NCI-H1930 (cell line): ENCODE measurements at places on chromosomes 16 and 17.
A peak's percentile ranks its signal among the peaks of the same experiment; 100 is the strongest.

GRCh38 chr16:15483857-15484256, 49.5 kb downstream of the BMERB1 start:
- DNase-seq, result no peak

DNA sequence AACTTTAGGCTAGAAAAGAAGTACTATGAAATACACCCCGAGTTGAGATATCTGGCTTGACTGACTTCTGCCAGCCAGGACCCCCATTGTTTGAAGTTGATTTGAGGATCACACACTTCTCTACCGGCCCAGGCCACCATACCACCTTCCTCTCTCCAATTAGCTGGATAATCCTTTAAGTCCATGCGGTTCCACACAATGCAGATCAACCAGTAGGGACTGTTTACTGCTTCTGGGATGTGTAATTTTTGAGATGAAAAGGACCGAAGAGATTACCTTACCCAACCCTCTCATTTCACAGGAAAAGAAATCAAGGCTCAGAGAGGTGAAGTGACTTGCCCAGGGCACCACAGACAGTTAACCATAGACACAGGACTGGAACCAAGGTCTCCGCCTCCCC, 20.5 kb downstream of the ERN1 start:
- no peak for DNase-seq

DNA sequence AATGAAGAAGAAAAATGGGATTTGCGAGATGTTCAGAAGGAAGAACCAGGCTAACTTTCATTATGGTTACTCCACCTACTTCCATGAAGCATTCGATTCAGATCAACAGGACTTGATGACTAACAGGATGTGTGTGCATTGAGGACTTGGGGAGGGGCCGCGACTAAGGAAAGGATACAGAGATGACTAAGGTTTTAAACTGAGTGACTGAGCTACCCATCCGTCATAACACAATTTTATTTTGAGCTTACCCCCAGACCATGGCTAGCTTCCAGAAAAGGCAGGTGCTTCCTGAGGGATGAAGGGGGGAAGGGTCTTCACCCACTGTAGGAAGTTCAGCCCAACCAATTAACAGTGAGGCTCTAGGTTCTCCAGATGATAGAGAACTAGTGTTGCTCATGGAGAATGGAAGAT, 2.5 kb upstream of the CDYL2 start:
- no peak for DNase-seq

DNA sequence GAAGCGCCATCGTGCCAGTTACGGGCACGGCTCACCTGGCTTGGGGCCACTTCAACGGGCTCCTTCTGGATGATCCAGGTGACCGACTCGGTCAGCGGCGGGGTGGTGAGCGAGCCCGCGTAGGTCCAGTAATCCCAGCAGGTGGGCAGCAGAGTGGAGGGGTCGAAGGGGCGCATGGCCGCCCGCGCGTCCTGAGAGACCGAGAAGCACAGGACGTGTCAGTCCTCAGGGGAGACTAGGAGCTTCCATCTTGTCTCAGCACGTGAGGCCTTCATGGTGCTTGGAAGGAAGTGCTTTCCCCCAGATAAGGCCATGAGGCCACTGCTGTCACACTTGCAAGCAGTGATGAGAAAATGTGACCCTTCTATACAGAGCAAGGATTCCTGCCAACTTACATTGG, 22.5 kb upstream of the SLC7A5 start:
- no peak for DNase-seq

DNA sequence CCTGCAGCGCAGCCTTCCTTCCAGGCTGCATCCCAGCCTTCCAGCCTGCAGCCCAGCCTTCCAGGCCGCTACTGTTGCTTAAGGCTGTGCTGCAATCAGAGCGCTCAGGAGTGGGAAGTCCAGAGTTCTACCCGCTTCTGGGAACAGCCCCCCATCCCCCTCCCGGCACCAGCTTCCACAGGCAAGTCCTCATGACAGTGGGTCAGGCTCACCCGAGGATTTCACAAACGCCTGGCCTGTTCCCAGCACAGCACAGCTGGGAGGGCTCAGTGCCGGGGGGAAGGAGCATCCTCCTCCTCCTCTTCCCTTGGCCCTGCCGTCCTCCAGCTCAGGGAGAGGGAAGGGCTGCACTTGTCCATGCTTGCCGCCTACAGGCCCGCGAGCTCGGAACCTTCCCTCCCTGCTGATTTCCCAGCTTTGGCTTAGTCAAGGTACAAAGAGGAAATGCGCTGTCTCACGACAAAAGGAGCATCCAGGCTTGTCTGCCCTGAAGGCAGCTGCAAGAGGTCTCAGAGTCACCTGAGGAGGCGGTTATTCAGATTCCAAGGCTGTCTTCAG, 8.3 kb downstream of the SOCS3 start:
- no peak for DNase-seq

DNA sequence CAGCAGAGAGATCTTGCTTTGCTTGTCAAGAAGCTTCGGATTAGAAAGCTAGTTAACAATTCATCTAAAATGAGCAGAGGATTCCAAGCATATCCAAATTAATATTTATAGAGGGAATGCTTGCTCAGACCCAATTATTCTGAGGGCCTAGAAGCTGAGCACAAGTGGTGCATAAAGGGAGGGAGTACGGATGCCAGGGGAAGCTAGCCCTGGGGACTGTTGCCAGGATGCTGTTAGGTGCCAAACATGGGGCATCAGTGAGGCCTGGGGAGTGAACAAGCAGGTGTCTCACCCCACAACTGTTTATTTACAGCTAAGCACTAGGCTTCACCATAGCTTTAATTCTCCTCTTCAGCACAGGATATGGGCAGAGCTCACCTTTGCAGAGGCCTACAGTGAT, 684.1 kb upstream of the C16orf82 start:
- DNase-seq, result no peak

- DNase-seq, result no peak
Measured at GRCh38 chr17:19996502-19996901, 12.7 kb upstream of the SPECC1 start.

GRCh38 chr16:46883353-46883689, 841 bp upstream of the GPT2 start:
- DNase-seq, result no peak

DNA sequence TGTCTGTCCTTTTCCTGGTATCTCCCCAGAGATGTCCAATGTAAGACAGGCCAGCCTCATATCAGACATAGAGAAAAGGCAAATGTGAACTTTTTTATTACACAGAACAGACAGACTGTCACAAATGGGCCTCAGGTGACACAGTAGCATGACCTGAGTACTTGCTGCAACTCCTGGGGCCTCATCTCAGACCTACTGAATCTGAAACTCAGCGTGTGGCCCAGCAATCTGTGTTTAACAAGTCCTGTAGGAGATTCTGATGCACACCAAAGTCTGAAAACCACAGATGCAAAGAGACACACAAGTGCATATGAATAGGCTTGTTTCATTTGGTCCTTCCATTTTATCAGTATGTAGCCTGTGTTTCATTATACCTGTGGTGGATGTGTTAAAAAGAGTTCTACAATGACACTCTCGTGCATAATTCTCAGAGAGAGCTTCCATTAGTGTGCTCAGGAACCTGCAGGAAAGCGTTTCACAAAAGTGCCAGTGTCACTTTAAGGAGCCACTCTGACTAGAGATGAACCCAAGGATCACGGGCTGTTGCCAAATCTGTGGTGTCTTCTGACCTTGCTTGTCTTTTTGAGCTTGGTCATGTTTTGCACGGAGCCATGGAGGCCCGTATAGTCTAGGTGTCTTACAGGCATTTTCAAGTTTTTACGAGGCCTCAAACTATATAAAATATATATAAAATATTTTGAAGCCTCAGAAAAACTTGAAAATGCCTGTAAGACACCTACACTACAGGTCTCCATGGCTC, 33.8 kb upstream of the NF1 start:
- DNase-seq, result no peak

GRCh38 chr16:31718998-31719397, 154.6 kb upstream of the ZNF267 start:
- DNase-seq, result no peak

DNA sequence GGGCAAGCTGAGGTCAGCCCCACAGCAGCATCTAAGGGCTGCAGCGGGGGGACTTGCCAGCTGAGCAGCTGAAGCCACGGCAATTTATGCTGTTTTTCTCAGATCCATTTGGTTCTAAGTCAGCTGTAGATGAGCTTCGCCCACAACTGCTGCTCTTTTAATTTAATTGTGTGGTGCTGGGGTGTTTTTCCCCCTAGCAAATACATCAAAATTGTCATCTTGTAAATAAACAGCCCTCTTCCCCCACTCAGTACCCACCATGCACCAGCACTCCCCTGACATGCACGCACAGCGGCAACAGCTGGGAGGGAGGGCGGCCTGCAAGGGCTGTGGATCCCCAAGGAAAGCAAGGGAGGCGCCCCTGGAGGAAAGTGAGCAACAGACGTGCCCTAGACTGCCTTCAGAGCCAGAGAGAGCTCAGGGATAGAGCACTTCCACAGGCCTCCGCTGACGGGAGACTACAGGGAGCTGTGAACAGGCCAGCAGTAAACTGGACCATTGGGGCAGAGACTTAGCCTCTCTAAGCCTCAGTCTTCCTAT, 149.5 kb downstream of the TMEM132E start:
- no peak for DNase-seq

DNA sequence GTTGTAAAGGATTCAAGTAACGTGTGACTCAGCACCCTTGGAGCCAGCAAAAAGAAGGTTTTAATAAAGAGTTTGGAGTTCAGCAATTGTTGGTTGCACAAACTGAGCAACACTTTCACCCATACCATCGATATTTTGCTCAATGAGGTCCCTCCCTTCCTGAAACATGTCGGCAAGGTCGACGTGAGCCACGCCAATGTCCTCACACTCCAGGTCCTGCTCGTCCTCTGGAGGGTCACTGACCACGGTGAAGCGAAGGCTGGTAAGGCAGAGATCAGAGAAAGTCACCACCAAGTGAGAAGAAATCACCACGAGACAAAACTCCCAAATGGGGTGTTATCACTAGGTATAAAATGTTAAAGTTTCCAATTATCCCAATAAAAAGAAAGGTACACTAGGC, 98.3 kb downstream of the RPGRIP1L start:
- no peak for DNase-seq

DNA sequence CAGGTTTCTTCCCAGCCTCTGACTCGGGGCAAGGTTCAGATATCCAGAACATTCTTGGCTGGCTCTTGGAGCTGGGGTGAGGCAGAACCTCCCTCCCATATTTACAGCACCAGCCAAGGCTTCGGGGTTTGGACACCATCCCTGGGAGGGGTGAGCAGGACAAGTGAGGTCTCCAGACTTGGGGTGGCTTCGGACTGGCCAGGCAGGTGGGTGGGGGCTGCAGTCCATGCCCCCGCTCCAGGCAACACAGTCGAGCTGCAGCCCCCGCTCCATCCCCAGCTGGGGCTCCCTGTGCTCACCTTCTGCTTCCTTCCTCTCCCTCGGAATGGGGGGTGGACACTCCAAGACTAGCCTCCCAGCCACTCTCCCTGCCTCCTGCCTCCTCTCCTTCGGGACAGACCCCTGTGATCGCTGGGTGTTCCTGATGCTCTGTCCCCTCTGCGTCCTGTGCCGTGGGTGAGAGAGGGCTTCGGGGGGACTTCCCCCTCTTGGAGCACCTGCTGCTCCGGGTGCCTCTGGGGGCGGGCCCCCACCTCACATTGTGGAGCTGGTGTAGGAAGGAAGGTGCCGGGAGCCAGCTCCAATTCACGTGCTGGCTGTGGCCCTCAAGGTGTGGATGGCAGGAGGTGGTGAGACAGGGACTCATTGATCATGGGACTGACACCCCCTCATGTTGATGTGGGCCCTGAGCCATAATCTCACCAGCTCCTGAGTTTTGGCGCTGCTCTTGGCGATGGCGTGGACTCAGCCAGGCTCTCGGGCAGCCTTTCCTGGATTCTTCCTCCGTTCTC, 189.2 kb downstream of the SEC14L1 start:
- no peak for DNase-seq

DNA sequence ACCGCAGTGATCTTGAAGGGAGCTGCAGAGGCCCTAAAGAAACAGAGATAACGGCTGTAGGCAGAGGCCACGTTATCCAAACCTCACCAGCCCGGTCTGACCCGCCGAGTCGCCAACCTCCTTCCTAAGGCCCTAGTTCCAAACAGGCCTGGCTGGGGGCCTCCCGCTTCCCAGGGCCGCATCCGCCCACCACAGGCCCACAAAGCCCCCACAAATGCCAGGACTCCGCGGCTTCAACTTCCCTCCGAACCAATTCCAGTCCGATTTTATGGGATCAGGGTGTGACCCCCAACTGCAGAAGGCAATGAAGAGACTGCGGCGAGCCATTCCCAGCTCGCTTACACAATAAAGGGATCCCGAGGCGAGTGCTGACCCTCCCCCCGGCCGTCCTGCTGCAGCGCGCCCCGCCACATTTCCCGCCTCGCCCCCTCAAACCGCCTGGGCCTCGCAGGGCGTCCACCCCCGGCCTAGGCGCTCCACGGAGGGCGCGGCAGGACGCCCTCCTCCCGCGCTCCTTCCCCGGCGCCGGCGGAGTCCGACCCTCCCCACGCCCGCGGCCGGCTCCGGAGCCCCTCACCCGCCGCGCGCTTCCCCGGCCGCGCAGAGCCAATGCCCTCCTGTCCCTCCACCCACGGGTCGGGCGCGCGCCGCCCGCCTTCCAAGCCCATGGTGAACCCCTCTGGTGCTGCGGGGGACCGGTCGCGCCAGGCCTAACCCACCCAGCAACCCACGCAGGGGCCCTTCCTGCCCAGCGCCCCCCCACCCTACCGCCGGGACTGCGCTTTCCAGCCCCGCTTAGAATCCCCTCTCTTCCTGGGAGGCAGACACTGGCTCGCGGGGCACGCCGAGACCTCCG, 926 bp downstream of the MYH10 start:
- DNase-seq, result peak; percentile 5

- no peak for DNase-seq
Measured at GRCh38 chr17:82283208-82283749, 9.8 kb upstream of the CSNK1D start.

DNA sequence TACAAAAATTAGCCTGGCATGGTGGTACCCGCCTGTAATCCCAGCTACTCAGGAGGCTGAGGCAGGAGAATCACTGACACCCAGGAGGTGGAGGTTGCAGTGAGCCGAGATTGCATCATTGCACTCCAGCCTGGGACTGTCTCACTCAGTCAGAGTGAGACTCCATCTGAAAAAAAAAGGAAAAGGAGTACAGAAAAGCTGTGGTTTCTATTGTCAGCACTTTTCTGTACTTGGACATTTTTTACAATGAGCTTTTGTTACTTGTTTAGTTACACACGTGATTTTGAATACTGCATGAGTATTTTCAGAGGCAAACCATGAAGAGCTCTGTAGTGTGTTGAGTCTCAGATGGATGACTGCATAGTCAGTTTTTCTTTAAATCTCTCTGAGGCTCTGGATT, 26.3 kb downstream of the ZC3H18 start:
- DNase-seq, result no peak

GRCh38 chr16:48282636-48283263, 35.4 kb upstream of the ABCC11 start:
- DNase-seq, result no peak

DNA sequence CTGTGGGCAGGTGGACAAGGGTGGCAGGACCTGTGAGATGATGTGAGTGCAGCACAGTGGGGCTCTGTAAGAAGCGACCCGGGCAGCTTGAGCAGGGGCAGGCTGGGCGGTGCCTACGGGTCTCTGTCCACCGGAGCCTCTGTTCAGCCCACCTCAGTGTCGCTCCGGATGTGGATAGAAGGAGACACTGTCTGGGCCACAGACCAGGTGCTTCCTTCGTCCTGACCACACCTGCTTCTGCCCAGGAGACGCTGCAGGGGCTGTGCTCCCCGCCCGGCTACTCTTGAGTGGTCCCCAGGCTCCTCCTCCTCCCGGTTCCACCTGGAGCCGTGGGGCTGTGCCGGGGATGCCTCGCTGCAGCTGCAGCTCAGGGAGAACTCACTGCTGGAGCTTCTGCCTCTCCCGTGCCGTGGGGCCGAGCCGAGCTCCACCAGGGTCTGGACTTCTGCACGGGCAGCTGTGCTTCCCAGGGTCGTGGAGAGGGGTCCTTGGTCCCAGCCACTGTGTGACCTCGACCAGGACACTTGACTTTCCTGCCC, 21.5 kb downstream of the METRNL start:
- no peak for DNase-seq

GRCh38 chr16:79535130-79535529, 65.4 kb downstream of the MAF start:
- no peak for DNase-seq
